ENCODE measurements at places on chromosomes 5 and 9.

- H3K4me1 ChIP-seq: no peaks in the 10 kb centered on the region
- no peak overlapping the region for H3K4me3 ChIP-seq
- H3K27me3 ChIP-seq: no peaks in the 10 kb centered on the region
- no peak overlapping the region for H3K27ac ChIP-seq
These were observed 103.2 kb downstream of the GPBP1 start for GRCh38 chr5:57277085-57277484.

GRCh38 chr9:91089405-91090129 is 272.2 kb downstream of the AUH start:
- no peak overlapping the region for H3K4me3 ChIP-seq
- no peak for DNase-seq
- H3K4me1 ChIP-seq: no peaks in the 10 kb centered on the region

DNA sequence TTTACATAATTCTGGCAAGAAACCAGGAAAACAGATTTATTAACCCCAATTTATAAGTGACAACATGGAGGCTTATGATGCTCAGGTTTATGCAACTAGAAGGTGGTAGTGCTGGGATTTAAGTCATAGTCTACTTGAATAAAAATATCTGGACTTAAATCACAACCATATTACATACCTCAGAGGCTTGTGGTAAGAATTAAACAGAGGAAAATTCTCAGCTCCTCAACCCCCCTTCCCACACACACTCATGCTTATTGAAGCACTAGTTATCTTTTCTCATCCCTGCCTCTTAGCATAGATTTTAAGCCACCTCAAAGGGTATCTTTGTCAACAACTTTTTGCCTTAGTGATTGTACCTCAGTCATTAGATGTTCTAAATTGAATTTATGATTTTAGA is 731.0 kb downstream of the PRELID2 start:
- no peaks in the 10 kb centered on the region for H3K4me1 ChIP-seq
- H3K27ac ChIP-seq: no peak overlapping the region
- H3K27me3 ChIP-seq: no peaks in the 10 kb centered on the region
- H3K36me3 ChIP-seq: no peaks in the 10 kb centered on the region
- no peak for DNase-seq
- H3K4me3 ChIP-seq: no peak overlapping the region

- H3K27me3 ChIP-seq: no peaks in the 10 kb centered on the region
- no peaks in the 10 kb centered on the region for H3K4me1 ChIP-seq
- H3K36me3 ChIP-seq: no peaks in the 10 kb centered on the region
- H3K4me3 ChIP-seq: no peak overlapping the region
These were observed 158.5 kb upstream of the PTGER4 start for GRCh38 chr5:40521108-40521785.

DNA sequence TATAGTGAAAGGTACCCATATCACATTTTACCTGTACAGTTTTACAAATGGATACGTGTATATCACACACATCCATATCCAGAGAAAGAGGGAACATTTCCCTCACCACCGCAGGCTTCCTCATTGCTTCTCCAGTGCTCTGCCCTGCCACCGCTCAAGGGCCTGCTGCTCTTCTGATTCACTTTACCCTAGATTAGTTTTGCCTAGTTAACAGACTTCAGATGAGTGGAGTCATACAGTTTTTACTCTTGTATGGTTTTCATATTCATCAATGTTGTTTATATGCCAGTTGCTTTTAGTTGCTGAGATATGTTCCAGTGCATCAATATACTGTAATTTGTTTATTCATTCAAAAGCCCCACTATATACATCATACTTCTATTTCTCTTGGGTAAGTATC is 53.9 kb upstream of the POMT1 start:
- no peaks in the 10 kb centered on the region for H3K27me3 ChIP-seq
- H3K27ac ChIP-seq: no peak overlapping the region
- H3K36me3 ChIP-seq: peaks cover 89% of the 10 kb centered on the region
- H3K4me3 ChIP-seq: no peak overlapping the region
- peaks cover 1% of the 10 kb centered on the region for H3K4me1 ChIP-seq

DNA sequence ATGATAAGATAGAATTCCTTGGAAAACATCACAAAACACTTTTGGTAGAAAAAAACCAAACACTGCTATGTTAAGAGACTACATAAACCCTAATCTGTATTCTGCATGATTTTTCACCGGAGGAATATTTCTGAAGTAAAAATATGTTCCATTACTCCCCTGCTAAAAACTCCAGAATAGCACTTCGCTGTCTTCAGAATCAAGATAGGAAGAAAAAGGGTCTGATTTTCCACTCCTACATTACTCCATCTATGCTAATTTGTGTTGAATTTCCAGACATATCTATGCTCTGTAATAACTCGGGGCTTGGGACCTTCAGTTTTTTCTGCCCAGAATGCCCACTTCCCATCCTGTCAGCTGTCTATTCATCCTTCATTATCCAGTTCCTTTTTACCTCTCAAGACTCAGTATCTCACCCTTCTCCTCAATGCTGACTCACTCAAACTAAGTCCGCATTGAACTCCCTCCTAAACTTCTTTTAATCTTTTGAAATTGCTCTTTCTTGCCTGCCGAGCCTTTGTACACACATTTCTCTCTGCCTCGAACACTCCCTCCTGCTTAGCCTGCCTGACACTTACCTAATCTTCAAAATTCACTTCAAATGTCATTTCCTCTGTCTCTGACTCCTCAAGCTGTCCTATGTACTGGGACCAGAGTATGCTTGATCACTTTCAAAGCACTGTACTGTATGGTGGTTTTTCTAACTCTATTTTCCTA is 171.0 kb downstream of the ARRDC3 start:
- H3K4me3 ChIP-seq: no peak overlapping the region
- peaks cover 7% of the 10 kb centered on the region for H3K27me3 ChIP-seq
- H3K27ac ChIP-seq: no peak overlapping the region
- H3K36me3 ChIP-seq: no peaks in the 10 kb centered on the region
- H3K4me1 ChIP-seq: no peaks in the 10 kb centered on the region
- DNase-seq: no peak

GRCh38 chr9:92730897-92731296 is 33.7 kb downstream of the BICD2 start:
- peaks cover 24% of the 10 kb centered on the region for H3K36me3 ChIP-seq
- no peak for DNase-seq
- H3K27ac ChIP-seq: peak overlapping the region; percentile 59

DNA sequence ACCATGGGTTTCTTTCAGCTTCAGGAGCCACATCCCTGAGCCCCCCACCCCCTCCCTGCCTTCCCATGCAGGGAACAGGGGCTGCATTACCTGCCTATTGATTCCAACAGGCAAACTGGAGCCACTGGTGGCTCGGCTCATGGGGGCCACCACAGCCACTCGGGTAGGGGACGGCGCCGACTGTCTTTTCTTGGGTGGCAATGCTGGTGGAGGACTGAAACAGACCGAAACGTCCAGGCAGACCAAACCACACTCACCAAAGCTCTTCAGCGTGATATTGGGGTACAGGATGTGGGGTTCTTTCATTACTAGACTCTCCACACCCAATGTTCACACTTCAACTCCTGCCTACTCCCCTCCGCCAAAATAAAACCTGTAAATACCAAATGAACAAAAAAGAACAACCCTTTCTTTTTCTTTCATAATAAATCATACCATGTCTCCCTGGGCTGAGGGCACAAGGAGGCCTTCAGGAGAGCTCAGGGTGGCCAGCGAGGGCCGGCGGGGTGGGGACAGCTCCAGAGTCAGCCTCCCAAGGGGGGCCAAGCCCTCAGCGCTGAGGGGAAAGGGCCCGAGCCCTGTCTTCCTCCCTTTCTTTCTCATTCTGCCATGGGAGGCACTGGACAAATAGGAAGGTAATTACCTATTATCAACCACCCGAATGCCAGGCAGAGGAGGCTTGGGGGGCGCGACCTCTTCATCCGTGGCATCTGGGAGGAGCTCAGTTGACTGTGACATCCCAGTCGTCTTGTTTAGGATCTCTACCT is 83.3 kb downstream of the PRRT1B start:
- no peaks in the 10 kb centered on the region for H3K27me3 ChIP-seq
- H3K4me3 ChIP-seq: peak overlapping the region; percentile 76
- DNase-seq: no peak
- peak overlapping the region; percentile 93 for H3K27ac ChIP-seq
- H3K36me3 ChIP-seq: peaks cover 82% of the 10 kb centered on the region

DNA sequence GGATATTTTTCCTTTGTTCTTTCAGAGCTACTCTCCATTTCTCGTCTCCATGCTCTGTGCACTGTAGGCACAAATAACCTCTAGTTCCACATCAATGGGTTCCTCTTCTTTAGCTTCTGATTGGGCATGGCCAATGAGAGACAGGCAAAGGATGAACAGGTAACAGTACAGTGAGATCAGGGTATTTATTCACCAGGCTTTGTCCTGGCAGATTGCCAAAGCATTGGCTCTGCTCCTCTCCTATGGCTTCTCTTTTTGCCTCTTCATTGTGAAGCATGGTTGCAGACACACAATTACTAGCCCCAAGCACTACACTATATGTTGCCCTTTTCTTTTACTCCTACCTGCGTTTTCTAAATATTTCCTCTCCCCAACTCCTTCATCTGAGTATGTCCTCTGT is 215.1 kb upstream of the ARRDC3 start:
- H3K4me1 ChIP-seq: no peaks in the 10 kb centered on the region
- no peaks in the 10 kb centered on the region for H3K27me3 ChIP-seq
- no peak for DNase-seq
- no peak overlapping the region for H3K27ac ChIP-seq

DNA sequence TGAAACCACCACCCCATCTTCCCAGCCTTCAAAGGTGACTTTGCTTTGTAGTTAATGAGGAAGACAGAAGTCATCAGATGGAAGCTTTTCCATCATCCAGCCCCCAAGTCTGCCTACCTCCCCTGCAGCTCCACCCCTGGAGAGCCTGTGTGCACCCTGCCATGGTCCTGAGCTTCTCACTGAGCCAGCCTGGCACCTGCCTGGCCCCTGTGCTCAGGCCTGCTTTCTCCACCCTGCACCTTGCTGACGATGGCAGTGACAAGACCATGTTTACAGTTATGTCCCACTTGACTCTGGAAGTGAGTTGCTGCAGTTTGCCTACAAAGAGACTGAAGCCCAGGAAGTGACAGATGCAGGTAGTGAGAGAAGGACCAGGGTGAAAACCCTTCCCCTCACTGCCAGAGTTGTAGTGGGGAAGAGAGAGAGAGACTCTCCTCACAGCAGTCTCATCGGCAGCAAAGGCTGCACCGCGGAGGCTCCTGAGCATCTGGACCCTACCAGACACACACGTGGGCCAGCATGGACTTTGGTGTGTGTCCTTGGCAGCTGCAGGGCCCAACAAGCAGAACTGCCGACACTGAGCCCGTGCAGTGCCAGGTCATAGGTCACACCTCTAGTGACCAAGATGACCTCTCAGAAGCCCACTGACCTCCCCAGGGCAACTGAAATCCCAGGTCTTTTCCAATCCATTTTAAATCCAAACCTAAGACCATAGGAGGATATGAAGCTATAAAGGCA is 107.1 kb downstream of the CACNA1B start:
- DNase-seq: no peak
- H3K4me1 ChIP-seq: no peaks in the 10 kb centered on the region
- H3K27me3 ChIP-seq: peaks cover 22% of the 10 kb centered on the region
- no peaks in the 10 kb centered on the region for H3K36me3 ChIP-seq

DNA sequence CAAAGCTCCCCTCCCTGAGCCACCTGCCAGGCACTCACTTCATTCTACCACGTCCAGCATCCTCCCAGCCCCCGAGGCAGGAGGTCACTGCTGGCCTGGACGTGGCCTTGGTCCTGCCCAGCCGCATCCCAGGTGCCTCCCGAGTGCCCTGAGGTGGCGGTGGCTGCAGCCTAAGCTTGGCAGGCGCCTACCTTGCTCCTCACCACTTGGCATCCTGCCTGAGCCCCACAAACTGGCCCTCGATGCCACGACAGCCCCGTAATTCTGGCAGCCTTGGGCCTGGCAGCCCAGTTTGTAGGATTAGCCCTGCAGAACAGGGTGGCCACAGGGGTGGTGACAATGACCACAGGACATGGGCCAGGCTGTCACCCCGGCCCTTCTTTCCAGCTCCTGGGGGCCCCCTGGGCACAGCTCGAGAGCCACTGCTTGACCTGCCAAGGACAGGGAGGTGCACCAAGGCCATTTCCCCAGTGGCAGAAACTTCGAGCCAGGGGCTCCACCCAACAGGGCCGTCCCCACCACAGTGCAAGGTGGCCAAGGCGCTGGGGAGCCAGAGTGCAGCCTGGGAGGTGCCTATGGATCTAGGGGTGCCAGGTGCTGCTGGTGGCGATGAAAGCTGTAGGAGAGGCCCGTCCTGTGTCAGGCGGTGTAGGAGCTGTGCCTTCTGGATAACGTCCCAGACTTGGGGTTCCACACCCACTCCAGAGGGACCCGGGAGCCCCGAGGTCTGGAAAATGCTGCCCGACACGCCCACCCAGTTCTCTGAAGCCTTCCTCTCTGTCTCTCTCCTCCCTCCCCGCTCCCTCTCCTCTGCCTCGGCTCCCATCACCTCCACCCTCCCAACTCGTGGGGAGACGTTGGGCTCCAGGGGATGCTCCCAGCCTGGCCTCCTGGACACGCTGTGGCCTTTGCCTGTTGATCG is 18.4 kb downstream of the NKD2 start:
- no peaks in the 10 kb centered on the region for H3K36me3 ChIP-seq
- no peaks in the 10 kb centered on the region for H3K4me1 ChIP-seq
- no peak for DNase-seq
- H3K27ac ChIP-seq: no peak overlapping the region

GRCh38 chr9:121942866-121943382 is 150.2 kb downstream of the TTLL11 start:
- DNase-seq: no peak
- H3K27ac ChIP-seq: no peak overlapping the region
- no peaks in the 10 kb centered on the region for H3K36me3 ChIP-seq

DNA sequence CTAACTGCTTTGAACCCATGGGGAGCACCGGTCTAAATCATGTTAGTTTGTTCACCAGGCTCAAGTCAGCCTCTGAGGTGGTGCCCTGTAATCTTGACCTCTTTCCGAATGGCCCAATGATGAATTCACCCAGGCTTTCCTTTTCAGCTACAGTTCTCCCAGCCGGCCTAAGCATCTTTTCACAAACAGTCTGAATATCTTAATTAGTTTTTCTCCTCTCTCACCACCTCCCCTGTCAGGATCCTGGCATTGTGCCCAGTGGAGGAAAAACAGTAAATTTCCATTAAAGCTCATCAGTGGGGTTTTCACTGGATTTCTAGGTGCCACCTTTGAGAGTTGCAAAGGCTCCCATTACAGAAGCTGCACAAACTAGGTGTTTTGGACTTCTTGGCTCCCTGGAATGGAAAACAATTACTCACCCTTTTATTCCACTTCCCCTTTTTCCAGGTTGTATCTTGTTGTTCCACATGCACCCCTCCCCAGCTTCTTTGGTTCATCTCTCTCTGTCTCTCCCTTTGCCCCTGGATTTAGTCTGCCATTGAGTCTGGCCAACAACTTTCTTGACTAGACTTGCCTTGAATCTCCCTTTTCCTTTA is 69.4 kb upstream of the ADAMTSL1 start:
- no peaks in the 10 kb centered on the region for H3K27me3 ChIP-seq
- no peaks in the 10 kb centered on the region for H3K4me1 ChIP-seq
- H3K4me3 ChIP-seq: no peak overlapping the region
- H3K27ac ChIP-seq: no peak overlapping the region
- DNase-seq: no peak
- H3K36me3 ChIP-seq: no peaks in the 10 kb centered on the region

GRCh38 chr5:77499441-77499840 is 7.3 kb upstream of the WDR41 start:
- H3K4me1 ChIP-seq: peaks cover 7% of the 10 kb centered on the region
- peaks cover 6% of the 10 kb centered on the region for H3K36me3 ChIP-seq
- H3K27me3 ChIP-seq: peaks cover 29% of the 10 kb centered on the region
- H3K27ac ChIP-seq: no peak overlapping the region
